ENCODE measurements at places on chromosomes 7 and 10.

- no peak for DNase-seq
Measured at GRCh38 chr7:45567713-45568112, 6.5 kb upstream of the ADCY1 start.

- no peak for DNase-seq
Measured at GRCh38 chr10:28431139-28431538, 101.8 kb upstream of the WAC start.

- DNase-seq: no peak
Measured at GRCh38 chr7:101993311-101993710, 175.9 kb downstream of the CUX1 start.

DNA sequence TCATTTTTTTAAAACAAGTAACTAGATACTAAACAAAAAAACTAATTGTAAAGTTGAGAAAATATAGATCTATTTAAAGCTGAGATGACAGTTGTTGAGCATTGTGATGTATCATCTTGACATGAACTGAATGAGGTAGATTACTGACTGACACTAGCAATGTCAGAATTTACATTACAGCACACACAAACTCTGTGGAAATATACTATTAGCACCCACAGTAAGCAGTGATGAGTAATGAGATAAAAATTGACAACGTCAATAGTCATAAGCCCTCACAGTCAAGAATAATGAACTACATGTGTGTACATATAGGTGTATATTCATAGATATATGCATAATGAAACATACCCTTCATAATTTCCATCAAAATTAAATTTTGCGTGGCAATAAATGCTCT is 368.4 kb downstream of the TFEC start:
- DNase-seq: no peak

- peak; percentile 71 for DNase-seq
Measured at GRCh38 chr10:109676703-109677102, 246.6 kb downstream of the XPNPEP1 start.

- no peak for DNase-seq
Measured at GRCh38 chr10:60009276-60009675, 102.9 kb upstream of the CCDC6 start.

DNA sequence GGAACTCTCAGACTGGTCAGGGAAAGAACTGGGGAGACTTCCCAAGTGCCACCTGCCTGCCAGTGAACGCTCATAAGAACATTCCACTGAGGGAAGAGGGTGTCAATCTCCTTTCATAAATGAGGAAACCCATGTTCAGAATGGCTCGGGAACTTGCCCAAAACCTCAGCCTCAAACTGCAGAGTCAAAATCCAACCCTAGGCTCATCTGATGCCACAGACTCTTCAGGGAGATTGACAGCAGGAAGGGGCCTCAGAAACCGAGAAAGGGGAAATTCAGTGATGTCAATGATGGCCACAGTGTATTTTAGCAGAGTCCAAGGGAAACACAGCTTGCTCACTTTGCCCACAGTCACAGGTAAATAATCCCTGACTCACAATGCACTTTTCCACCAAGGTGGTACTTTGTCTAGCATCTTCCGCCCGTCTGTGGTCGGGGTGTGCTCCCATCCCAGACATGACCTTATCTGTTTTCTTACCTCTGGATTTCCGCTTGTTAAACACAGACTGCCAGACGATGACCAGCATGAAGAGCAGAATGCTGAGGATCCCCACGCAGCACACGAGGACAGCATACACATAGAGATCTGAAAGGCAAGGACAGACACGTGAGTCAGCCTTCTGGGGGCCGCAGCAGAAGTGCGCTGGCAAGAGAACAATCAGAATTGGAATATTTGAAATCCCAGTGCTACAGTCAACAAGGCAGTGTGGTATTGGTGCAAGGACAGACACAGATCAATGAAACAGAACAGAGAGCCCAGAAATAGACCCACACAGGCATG is 38.4 kb downstream of the VSTM4 start:
- DNase-seq: no peak

- DNase-seq: peak; percentile 59
Measured at GRCh38 chr10:78196964-78197363, 163.3 kb downstream of the RPS24 start.

- no peak for DNase-seq
Measured at GRCh38 chr10:70932392-70933196, 44.2 kb upstream of the PCBD1 start.

GRCh38 chr7:116234517-116235200 is 24.3 kb downstream of the TES start:
- DNase-seq: no peak

GRCh38 chr10:78605800-78606350 is 462.9 kb upstream of the ZMIZ1 start:
- peak; percentile 36 for DNase-seq

DNA sequence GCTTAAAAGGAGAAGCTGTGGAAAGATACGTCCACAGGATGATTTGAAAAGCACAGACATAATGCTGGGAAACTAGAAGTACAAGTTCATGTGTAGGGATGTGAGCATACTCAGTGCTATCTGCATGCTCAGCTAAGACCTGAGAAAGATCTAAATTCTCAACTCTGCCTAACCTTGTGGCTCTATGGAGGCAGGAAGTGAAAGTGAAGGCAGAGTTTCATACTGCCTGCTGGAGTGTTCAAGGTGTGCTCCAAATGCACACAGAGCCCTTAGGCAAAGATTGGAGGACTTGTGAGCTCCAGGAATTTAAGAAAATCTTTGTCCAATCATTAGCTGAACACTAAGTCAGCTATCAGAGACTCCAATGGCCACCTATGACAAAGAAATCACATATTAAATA is 190.9 kb downstream of the RNLS start:
- no peak for DNase-seq

- DNase-seq: no peak
Measured at GRCh38 chr7:33868166-33868565, 37.2 kb upstream of the BMPER start.

DNA sequence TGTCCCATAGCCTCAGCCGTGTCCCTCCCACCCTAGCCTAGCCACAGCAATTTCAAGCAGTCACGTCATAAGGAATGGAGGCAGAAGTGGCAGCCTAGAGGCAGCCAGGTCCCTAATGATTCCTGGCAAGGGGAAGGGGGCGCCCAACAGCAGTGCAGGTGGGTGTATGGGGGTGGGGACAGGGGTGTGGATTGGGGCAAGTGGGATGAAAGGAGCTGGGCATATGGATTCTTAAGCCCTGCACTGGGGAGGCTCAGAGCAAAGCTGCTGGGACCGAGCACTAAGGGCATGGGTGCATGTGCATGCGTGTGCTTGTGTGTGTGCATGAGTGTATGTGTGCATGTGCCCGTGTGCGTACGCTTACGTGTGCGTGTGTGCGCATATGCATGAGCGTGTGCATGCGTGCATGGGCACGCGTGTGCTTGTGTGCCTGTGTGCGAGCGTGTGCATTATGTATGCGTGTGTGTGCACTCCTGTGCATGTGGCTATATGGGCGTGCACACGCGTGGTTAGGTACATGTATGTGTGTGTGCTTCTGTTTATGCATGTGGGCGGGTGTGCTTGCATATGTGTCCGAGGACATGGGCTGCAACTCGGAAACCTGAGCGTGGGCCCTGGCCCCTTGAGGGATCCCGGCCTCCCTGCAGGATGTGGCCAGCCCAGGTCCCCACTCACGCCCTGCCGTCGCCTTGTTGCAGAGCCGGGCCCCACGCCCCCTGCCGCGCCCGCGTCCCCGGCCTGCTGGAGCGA is 34.1 kb downstream of the SH2B2 start:
- DNase-seq: no peak

DNA sequence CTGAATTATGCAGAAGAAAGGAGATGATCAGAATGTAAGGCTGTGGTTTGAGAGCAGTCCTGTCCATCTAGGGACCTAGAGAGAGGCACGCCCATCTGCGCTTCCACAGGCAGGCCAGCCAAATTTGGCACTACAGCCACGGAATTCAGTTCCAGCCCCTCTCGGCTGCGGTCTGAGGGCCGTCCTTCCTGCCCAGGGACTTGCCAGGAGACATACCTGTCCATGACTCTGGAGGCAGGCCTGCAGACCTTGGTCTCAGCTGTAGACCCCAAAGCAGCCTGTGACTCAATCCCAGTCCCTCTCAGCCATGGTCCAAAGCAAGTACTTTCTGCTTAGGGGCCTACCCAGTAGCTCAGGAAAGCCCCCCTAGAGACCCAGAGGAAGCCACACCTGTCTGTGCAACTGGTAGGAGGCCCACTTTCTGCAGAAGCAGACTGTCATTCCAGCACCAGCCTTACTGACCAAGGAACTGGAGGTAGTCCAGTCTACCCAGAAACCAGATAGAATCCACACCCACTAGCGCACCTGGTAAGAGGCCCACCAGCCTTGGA is 720.9 kb downstream of the PARD3 start:
- DNase-seq: no peak

DNA sequence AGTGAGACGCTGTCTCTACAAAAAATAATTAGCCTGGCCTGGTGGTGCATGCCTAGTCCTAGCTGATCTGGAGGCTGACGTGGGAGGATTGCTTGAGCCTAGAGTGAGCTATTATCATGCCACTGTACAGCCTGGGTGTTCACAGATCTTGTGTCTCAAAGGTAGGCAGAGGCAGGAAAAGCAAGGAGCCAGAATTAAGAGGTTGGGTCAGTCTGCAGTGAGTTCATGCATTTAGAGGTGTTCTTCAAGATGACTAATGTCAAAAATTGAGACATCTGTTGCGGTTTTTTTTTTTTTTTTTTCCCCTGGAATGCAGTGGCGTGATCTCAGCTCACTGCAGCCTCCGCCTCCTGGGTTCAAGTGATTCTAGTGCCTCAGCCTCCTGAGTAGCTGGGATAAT is 5.4 kb downstream of the PPIA start:
- no peak for DNase-seq

GRCh38 chr10:12796401-12797160 is 204.9 kb downstream of the CCDC3 start:
- no peak for DNase-seq

- DNase-seq: peak; percentile 27
Measured at GRCh38 chr10:52729271-52730104, 43.1 kb downstream of the MBL2 start.

DNA sequence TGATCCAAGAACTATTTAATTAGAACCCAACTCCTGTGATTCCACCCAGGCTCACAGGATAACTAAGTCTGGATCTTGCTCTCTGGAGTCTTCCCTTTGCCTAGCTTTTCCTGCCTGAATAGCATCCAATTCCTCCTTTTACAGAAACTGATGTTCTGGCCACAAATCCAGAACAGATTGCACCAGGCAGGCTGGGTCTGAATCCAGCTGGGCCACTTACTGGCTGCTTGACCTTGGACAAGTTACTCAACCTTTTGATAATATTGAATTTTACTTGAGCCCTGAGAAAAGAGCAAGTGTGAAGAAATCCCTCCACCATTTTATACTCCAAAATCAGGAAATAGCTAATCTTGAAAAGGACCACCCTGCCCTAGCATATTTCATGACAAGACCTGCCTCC is 55.5 kb upstream of the SLC35G1 start:
- no peak for DNase-seq

- peak; percentile 24 for DNase-seq
Measured at GRCh38 chr10:20596911-20597310, 300.2 kb downstream of the NEBL start.

DNA sequence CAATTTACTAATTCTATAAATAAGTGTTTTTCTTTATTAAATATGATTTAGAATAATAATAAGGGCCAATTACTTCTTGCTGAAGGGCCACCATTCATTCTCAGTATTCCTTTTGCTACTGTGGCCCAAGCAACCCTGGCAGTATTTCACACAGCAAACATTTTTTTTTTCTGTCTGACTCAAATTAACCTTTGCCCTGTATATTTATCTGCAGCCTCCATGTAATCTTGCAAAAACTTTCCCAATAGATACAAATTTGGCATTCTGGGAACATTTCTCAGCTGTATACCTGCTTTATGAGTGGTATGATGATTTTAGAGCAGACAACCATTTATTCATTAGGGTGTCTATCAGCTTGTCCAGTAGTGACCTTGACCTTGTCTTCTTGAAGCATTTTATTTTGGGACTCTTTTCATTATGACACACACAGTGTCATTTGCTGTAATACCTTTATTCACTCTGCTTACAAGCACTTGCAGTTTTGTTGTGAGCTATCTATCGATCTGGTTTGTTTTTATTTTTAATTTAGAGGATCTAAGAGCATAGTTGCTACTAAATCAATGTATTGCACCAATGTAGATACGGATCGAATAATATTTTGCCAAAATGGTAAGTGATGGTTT is 159.7 kb upstream of the PLXDC2 start:
- DNase-seq: no peak

DNA sequence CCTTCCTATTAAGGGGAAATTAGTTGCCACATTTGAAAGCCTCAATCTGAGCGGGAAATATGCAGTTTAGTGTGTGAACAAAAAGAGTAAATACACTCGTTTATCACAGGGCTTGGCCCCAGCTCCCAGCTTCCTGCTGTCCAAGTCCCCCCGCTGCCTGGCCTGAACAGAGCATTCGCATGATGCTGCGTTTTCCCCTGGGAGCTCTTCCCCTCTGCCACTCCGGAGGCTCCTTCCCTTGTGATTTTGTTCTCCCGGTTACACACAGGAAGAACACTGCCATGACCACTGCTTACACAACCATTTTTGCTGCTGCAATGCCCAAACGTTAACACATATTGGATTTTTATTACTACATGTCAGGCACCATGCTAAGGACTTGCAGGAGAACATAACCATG is 120.7 kb upstream of the ADARB2 start:
- no peak for DNase-seq

DNA sequence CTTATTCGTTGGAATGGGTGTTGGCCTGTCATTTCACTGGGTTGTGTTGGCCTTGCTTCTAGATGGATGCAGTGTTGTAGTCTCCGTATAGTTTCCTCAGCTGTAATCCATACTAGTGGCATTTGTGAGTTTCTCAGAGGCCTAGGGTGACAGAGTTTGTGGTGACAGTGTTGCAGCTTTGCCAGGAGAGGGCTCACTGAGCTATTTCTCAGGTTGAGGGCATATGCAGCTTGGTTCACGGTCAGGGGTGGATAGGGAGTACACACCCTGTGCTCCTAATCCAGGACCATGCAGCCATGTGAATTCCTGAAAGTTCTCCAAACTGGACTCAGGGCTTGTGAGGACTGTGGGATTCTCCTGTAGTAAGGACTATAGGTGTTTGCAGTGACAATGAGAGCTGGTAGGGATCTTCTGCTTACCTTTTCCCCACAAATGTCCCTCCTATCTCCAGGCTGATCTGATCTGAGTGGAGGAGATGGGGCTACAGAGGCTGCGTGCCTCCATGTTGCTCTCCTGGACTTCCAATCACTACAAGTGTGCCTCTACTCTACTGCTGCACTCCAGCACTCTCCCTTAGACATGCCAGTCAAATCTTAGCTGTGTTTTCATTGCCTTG is 229.0 kb downstream of the STK31 start:
- DNase-seq: peak; percentile 4

DNA sequence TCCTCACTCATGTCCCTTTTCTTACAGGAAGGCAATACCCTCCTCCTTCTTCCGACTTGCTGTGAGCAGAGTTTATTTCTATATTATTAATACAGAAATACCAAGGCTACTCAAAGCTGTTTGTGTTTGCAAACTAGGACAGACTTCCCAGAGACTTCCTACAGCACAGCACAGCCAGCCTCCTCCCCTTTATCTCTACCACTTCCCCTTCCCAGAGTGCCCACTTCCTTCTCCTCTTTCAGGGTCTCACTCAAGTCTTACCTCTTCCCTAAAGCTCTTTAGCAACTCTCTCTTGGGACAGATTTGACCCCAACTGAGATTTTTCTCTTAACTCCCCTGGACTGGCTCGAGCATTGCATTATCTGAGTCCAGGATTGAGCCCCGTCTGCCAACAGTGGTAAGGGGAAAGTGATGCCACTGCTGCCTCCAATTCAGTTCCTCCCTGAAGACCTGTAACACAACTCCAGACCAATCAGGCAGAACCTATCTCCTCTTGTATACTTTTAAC is 5.5 kb upstream of the LRGUK start:
- DNase-seq: no peak

- no peak for DNase-seq
Measured at GRCh38 chr10:87668324-87669074, 8.8 kb downstream of the PAPSS2 start.

Measured in kidney glomerular epithelial cell (primary cell).